Stimulated activated CD4-positive, alpha-beta T cell treated with anti-CD3 and anti-CD28 coated beads, Interleukin-2, amount 100 ng/mL, for 4 hours (primary cell): ENCODE measurements at places on chromosomes 7 and 10.

DNA sequence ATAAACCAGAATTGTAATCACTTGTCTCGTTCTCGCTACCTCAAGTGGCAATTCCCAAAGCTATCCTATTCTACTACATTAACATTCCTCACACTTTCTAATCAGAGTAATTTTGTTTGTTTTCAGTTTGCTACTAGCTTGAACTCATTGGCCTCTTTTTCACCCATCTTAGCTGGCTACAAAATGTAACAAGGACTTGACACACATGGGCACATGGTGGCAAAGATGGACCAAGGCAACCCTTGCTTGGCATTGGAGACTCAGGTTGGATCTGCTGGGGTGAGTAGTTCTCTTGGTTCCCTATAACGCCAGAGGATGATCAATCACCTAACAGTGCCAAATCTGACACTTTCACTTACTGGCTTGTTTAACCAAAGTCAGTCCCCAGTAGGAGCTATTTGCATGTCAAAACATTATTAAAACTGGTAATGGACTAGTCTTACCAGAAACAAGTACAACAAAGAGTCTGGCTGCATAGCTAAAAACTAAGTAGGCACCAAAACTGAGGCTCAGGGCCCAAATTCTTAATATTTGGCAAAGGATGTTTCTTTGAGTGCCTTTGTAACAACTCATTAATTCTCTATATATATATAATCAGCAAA is 1.9 kb downstream of the USP6NL start:
- no peak for DNase-seq

- no peak for DNase-seq
Observed at GRCh38 chr10:132602614-132603013, 65.0 kb downstream of the INPP5A start.

GRCh38 chr10:69179089-69179742 is 818 bp upstream of the SUPV3L1 start:
- DNase-seq, result no peak

DNA sequence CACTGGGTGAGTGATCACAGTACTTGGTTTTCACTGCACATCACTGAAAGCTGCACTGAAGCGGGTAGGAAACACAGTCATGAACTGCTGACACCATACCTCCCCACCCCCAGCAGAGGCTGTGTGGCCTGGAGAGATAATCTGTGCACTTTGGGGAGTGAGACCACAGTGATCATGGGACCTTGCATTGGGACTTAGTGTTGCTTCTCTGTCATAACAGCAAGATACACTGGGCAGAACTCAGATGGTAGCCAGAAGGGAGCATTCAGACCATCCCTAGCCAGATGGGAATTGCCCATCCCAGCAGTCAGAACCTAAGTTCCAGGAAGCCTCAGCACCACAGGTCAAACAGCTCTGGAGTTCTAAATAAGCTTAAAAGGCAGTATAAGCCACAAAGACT is 346.4 kb upstream of the TMEM229A start:
- DNase-seq, result no peak

DNA sequence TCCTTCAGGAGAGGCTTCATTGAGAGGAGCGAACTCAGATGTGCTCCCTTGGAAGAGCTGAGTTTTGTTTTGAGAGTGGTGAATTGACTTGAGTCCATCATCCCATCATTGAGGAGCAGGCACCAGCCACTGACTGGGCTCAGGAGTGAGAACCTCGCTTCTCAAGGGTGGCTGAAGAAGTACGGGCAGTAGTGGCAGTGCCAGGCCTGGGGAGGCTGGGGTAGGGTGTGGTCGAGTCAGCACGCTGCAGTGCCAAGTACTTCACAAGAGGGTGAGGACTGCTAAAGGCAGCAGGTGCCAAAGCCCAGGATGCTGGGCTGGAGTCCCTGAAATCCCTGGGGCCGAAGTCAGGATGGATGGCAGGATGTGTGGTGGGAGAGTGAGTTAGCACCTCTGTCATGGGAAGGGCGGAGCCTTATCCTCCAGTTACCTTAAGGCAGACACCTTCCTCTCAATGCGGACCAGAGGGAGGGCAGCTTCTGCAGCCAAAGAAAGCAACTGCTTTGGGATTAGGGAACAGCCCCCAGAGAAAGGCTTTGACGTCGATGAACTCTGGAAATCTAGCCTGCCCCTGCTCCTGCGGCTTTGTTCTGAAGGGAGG is 210.3 kb downstream of the CAMK1D start:
- no peak for DNase-seq

- DNase-seq, result peak; percentile 76
Observed at GRCh38 chr7:26151953-26152781, at the start of gene NFE2L3. Gene NFE2L3 (plus strand): TSS chr7:26152198. CDS start chr7:26152499, 301 bp downstream.

DNA sequence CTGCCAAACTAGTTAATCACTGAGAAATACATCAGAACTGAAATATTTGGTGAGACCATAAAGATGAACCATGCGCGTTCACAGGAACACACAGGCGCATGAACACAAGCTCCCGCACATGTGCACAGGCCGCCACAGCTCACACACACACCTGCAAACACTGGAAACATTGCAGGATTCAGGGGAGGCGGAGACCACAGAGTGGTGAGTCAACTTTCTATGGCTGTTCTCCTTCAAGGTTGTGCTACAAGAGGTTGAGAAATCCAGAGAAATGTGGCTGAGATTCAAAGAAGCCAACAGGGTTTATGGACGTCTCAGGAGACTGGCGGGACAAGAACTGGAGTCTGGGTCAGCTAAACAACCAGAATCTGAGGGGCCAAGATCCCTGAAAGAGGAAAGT is 17.8 kb downstream of the ESYT2 start:
- peak; percentile 53 for DNase-seq

DNA sequence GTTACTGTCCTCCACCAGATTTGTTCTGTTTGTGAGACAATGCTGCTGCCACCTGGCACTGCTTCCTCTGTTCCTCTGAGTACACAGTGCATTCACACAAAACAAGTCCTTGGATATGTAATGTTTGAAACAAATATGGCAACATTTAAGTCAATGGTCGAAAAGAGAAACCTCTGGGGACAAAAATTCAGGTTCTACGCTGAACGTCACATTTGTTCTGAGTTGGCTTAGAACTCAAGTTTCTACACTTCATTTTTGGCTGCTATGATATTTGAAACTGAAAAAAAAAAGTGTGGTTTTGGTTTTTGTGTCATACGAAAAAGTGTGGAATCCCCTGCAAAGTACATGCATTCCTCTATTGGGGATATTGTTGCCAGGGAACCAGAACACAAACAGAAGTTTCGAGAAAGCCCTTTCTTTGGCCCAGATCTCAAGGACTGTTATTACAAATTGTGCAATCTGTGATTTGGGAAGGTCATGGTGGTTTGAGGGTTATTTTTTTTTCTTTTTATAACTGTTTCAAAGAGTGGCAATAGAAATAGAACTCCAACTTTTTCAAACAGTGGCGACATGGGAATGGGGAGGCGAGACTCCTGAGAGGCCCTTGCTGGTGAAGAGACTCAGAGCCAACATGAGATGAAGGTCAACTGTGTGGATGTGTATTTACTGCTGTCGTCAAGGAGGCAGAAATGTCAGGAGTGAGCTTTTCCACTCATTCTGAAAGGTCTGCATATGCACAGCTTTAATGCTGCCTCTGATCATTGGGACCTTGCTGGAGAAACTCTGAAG is 127.5 kb downstream of the CUBN start:
- no peak for DNase-seq

GRCh38 chr7:138980563-138981291 is 462 bp downstream of the KIAA1549 start:
- DNase-seq, result no peak

DNA sequence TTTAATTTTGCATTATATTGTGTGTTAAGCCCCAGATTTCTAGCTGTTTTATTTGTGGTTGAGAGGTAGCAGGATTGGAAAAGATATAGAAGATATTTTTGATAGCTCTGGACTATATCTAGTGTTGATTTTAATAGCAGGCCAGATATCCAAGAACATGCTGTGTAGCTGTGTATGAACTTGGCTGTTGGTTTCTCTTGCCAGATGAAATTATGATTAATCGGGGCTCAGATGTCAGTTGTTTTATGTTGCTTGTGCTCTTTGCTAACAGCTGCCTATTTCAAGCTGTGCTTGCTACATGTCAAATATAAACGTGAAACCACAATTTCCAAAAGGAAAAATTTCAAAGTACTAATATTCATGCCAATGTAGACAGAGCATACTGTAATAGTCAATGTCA is 141.1 kb downstream of the GRM3 start:
- no peak for DNase-seq

DNA sequence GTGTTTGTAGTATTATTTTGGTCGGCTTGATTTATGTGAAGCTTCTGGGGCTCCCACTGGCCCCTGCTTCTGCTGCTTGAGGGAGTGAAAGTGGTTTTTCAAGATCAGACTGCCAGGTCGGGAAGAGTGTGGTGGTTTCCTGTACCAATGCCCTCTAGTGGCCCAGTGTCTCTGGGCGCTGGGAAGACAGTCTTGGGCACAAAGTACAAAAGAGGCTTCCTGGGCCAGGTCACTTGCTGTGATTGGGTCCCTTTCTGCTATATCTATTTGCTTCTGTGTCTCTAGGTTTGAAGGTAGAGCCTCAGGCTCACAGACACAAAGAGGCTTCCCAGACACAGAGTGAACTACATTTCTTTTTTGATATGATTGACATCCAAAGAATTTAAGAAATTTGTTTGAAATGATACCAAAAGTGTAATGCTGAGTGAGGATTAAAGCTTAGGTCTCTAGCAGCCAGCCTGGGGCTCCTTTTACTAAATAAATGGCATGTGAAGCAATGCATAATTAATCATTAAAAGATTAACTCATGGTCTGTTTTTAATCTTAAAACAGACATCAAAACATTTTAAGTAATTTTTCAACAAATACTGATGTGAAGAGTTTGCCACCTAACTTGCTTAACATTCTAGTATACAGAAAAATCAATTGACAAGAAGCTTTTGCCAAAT is 36.3 kb downstream of the ABCB1 start:
- DNase-seq, result no peak

GRCh38 chr7:41809529-41809939 is 106.6 kb upstream of the INHBA start:
- no peak for DNase-seq

GRCh38 chr10:112963835-112964234 is 13.8 kb downstream of the TCF7L2 start:
- no peak for DNase-seq

DNA sequence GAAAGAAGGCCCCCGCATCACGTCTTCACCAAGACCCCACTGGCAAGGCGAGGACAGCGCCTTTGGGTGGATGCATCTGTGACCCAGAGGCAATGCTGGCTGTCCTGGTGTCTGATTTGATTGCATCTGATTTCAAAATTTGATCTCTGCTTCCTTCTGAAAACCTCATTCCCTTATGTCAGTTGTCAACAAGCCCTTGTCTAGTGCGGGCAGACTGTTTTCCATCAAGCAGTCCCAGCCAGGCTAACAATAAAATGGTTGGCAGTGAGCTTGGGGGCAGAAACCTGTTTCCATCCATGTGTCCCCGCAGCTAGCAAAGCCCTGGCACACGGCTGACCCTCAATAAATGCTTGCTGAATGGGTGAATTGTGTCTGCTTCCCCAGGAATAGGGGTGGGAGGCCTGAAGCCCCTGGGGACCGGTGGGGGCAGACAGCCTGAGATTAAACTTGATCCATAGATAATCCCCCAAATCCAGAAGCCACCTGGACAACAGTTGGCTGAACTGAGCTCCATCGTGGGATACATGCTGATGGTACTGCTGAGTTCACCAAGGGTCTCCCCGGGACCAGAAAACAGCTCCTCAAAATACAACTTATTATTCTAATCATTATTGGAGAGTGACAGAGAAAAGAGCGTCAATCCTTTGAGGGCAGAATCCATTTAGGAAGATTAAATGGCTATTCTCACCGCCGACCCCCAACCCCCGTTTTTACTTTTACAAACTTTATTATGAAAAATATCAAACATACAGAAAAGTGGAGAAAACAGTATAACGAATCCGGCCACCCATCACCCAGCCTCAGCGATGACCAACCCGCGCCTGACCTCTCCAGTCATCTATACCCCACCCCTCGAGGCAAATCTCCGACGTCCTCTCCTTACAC is 912 bp upstream of the DUSP5 start:
- no peak for DNase-seq

GRCh38 chr7:35555386-35555785 is 139.5 kb downstream of the HERPUD2 start:
- no peak for DNase-seq

GRCh38 chr7:138549082-138549481 is 89.0 kb downstream of the TRIM24 start:
- no peak for DNase-seq

DNA sequence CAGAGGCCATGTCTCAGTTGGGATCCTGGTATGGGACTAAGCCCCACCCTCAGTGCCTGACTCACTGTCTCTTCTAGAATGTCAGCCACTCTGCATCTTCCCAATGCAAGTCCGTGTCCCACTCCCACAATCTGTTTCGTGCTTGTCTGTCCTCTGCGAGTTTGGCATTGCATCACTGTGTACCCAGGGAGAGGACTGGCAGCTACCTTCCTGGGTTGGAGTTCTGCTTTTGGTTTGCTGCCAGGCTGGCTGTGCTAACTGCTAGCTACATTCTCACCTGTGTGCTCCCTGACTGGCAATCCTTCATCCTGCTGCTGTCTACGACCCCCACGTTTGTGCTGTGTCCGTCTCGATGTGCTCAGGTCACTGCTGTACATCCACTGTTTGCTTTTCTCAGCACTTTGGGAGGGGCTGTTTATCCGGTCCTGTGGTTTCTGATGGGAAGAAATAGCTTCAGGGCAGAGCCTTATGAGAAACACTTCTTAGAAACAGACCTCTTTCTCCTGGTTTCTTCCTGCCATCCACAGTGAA is 56.0 kb upstream of the GLI3 start:
- no peak for DNase-seq

GRCh38 chr10:120926611-120927010 is 75.4 kb downstream of the WDR11 start:
- no peak for DNase-seq

DNA sequence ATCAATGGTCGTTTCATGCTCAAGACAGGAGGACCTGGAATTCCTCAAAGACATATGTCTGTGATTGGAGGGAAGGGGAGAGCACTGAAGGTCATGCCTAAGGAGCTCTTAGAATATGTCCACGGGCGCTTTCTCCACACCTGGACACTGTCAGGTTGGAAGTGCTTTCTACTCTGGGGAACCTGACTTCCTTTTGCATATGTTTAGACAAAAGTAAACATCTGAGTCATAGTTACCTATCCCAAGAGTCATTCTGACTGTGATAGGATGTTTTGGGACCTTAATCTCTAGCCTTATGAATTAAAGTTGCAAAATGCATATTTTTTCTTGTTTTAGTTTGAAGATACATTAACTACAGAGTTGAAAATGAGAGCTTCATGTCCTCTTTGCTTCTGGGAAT is 251.7 kb downstream of the KLF6 start:
- DNase-seq, result no peak

DNA sequence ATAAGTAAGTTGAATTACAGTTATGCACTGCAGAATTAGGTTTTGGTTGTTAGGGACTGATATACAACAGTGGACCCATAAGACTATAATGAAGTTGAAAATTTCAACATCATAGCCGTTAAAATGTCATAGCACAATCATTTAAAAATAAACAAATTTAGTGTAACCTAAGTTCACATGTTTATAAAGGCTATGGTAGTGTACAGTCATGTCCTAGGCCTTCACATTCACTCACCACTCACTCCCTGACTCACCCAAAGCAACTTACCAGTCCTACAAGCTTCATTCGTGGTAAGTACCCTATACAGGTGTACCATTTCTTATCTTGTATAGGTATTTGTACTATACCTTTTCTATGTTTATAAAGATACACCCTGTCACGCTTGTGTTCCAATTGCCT is 113.7 kb downstream of the RAB11FIP2 start:
- no peak for DNase-seq

GRCh38 chr7:129522088-129522970 is 20.0 kb downstream of the SMKR1 start:
- no peak for DNase-seq

- no peak for DNase-seq
Observed at GRCh38 chr10:78894841-78895195, 173.9 kb upstream of the ZMIZ1 start.
